Pancreas (tissue), 10 donors: ENCODE measurements at places on chromosomes 12 and 14. TPM values are rescaled to one million over a fixed set of nuclear protein-coding genes. Genes with fewer than 3 reads are reported as not detected.
A peak's percentile ranks its signal among the peaks of the same experiment; 100 is the strongest.

CACNA2D4 gene
- 2.0 TPM for total RNA-seq

FOXM1 gene
- total RNA-seq, result 0.12 TPM

RNASE3 gene
- not detected for total RNA-seq

SERPINA10 gene
- total RNA-seq, result 0.70 TPM

FGD6 gene
- total RNA-seq, result 6.6 TPM

SLC6A15 gene
- total RNA-seq, result not detected

DNA sequence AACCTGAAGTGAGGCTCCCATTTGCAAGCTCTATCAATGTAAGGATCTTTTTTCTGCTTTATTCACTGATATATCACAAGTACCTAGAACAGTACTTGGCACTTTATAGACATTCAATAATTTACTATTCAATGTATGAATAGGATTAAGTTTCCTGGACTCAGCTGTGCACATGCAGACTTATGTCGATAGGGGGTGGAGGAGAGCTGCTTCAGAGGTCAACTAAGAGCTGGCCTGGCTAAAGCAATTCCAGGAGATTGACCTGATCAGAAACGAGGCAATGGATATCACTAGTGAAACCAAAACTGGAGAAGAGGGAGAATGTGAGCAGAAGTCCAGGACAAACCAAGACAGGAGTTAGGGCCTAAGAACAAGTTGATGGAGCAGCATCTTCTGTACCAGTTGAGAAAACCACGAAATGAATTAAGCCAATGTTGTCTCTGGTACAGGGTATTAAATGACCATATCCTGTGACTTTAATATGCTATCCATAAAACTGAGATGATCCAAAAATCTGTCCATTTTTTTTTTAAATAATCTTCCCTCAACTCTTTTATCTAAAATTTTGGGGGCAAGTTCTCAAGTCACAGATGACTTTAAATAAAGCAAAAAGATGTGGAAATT is 169.2 kb downstream of the PIK3C2G start:
- no peaks in the 10 kb centered on the region for H3K4me1 ChIP-seq
- no peaks in the 10 kb centered on the region for H3K27me3 ChIP-seq
- H3K36me3 ChIP-seq, result no peaks in the 10 kb centered on the region
- DNase-seq, result peak; percentile 67
- no peak overlapping the region for H3K27ac ChIP-seq

DNA sequence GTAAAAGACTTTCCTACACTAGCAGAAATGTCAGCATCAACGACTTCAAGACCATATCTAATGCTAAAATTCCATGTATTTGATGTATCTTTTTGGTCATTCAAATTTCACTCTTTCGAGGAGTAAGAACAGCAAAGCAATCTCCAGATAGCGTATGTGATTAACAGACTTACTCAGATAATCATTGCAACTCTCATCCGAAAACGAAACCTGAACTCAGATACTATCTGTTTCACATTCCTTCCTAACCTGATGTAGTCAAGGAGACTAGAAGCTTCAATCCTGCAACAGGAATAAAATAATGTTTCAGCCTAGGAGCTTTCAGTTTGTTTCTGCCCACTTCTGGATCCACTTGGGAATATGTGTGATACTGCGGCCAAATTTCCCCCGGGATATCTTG is 286.3 kb downstream of the NUAK1 start:
- H3K4me1 ChIP-seq, result no peaks in the 10 kb centered on the region
- DNase-seq, result no peak
- H3K27me3 ChIP-seq, result no peaks in the 10 kb centered on the region
- no peak overlapping the region for H3K4me3 ChIP-seq
- H3K27ac ChIP-seq, result no peak overlapping the region

- no peak overlapping the region for H3K4me3 ChIP-seq
- H3K36me3 ChIP-seq, result no peaks in the 10 kb centered on the region
- H3K27me3 ChIP-seq, result no peaks in the 10 kb centered on the region
- peaks cover 3% of the 10 kb centered on the region for H3K4me1 ChIP-seq
- DNase-seq, result no peak
These were observed 10.0 kb upstream of the PKP2 start for GRCh38 chr12:32906399-32907165.

DNA sequence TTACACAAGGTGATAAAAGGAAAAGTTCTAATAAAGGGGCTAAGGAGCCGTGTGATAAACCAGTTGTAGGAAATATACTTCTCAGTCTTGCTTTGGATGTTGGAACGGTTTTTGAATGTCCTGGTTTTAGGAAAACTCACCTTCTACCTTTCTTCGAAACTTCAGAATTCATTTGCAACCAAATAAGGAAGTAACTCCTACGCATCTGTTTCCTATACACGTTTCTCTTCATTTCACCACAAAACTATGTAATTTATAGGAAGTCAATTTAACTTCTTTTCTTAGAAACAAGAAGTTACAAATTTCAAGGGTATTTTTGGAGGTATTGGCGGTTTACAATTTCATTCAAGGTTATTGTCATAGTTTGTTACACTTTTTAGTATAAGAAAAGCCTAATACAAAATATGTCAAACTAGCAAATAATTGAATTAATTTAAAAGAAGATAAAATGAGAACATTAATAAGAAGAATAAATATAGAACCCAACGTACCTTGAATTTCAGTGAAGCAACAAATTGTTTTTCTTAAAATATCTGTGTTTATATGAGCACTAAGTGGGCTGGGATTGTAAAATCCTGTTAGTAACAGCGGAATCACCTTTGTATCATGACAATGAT is 33.2 kb upstream of the CD69 start:
- no peak overlapping the region for H3K4me3 ChIP-seq
- no peaks in the 10 kb centered on the region for H3K36me3 ChIP-seq
- no peak for DNase-seq
- no peak overlapping the region for H3K27ac ChIP-seq
- no peaks in the 10 kb centered on the region for H3K4me1 ChIP-seq
- H3K27me3 ChIP-seq, result no peaks in the 10 kb centered on the region

GRCh38 chr12:57657744-57658143 is 24.7 kb upstream of the B4GALNT1 start:
- H3K27ac ChIP-seq, result peak overlapping the region; percentile 46
- peaks cover 5% of the 10 kb centered on the region for H3K4me1 ChIP-seq
- no peaks in the 10 kb centered on the region for H3K27me3 ChIP-seq
- DNase-seq, result peak; percentile 24

DNA sequence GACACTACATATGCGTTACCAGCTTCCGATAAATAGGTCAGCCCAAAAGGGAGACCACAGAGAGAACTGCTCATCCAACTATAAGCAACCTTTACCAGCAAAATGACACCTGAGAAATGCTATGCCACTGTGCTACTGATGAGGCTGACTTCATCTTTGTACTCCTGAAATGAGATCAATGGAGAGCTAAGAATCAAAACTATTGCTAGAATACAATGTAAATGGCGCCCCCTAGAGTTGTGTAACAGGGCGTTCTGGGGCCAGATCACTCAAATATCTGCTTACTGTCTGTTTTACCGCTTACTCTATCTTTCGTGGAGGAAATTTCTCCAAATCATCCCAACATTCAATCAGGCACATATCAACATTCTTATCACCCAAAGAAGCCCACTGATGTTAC is 4.6 kb downstream of the ZNF384 start:
- peaks cover 5% of the 10 kb centered on the region for H3K4me1 ChIP-seq
- DNase-seq, result no peak

- no peak for DNase-seq
- H3K4me3 ChIP-seq, result no peak overlapping the region
- no peaks in the 10 kb centered on the region for H3K36me3 ChIP-seq
- H3K4me1 ChIP-seq, result no peaks in the 10 kb centered on the region
- H3K27ac ChIP-seq, result no peak overlapping the region
These were observed 409.5 kb downstream of the SLC6A15 start for GRCh38 chr12:84502907-84503787.

DNA sequence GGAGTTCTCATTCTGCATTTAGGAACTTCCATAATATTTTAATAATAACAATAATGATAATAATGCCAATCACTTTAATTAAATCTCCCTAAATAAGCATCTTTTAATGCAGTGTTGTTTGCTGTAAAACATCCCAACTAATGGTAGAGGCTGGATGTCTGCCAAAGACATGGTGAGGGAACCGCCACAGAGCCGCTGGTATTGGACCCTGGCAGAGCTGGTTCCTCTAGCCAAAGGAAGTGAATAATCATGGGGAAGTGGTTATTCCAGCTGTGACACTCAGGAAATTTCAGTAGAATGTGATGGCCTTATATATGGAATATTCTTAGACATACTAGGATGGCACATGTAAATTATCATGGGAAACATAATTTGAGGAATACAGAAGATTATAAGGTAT is 483.3 kb downstream of the ZFP36L1 start:
- H3K4me1 ChIP-seq, result peaks cover 64% of the 10 kb centered on the region
- H3K27me3 ChIP-seq, result no peaks in the 10 kb centered on the region
- no peak overlapping the region for H3K4me3 ChIP-seq

DNA sequence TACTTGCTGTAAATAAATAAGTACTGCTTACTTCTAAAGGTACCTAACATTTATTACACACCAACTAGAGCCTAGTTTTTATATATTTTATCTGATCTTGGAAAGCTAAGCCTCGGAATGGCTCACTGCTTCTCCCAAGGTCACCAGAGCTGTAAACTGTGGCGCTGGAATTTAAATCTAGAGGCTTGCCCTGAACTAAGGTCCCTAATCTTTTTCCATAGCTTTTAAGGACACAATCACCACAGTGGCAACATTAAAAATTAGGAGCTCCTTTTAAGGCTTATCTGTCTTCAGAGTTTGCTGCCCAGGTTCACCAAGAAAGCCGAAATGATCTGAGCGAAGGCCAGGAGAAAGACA is 670 bp downstream of the CCNB1IP1 start:
- no peaks in the 10 kb centered on the region for H3K36me3 ChIP-seq
- no peaks in the 10 kb centered on the region for H3K27me3 ChIP-seq
- peak overlapping the region; percentile 72 for H3K27ac ChIP-seq
- peak overlapping the region; percentile 35 for H3K4me3 ChIP-seq
- H3K4me1 ChIP-seq, result peaks cover 6% of the 10 kb centered on the region
- no peak for DNase-seq

DNA sequence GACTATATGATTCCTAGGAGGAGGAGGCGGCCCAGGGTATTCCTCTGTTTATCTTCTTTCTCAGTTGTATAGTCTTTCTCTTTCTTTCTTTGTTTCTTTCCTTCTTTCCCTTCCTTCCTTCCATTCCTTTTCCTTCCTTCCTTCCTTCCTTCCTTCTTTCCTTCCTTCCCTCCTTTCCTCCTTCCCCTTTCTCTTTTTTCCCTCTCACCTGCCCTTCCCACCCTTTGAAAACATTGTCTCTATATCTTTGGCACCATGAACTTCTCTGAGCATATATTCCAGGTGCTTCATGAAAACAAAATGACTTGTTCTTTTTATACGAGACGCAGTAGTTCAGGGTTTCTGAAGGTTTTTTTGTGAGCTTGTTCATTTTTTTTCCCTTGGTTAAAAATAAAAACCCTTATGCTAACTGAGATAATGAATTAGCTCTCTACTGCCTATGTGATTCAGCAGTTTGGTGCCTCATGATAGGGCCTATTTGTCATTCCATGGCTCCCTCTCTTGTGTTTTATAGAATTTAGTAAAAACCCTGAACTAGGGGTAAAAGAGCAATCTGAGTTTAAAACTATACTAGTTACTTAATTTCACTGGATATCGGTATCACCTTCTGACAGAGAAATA is 3.2 kb upstream of the TESPA1 start:
- no peak for DNase-seq
- no peaks in the 10 kb centered on the region for H3K4me1 ChIP-seq
- H3K4me3 ChIP-seq, result no peak overlapping the region
- H3K36me3 ChIP-seq, result no peaks in the 10 kb centered on the region
- no peak overlapping the region for H3K27ac ChIP-seq

GRCh38 chr12:131861261-131862083 is 33.0 kb upstream of the ULK1 start:
- no peaks in the 10 kb centered on the region for H3K36me3 ChIP-seq
- DNase-seq, result no peak
- no peaks in the 10 kb centered on the region for H3K4me1 ChIP-seq
- no peak overlapping the region for H3K27ac ChIP-seq
- no peak overlapping the region for H3K4me3 ChIP-seq

DNA sequence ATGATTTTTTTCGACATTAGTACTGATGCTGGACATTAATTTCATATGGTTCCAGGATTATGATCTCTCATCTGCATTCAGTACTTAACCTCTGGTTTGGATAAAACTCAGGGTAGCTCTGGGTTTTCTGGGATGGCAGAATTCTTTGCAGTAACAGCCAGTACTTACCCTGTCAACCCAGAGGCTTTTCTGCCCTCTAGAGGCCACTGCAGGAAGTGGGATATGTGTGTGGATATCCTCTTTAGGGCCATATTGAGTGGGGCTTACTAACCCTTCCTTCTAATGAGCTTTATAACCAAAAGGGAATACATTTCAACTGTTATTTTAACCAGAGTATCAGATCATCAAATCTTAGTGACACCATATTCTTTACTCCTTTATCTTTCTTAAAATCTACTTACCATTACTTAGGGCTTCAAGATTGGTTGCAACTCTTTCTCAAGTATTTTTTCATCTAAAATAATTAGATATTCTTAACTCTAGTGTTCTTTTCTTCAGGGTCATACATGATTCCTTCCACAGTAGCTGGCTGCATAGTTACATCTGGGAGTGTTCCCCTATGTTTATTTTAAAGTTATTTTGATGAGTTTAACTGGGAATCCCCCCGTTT is 488.0 kb upstream of the STXBP6 start:
- H3K36me3 ChIP-seq, result no peaks in the 10 kb centered on the region
- no peaks in the 10 kb centered on the region for H3K27me3 ChIP-seq

- H3K27ac ChIP-seq, result no peak overlapping the region
- no peaks in the 10 kb centered on the region for H3K4me1 ChIP-seq
- DNase-seq, result no peak
- H3K27me3 ChIP-seq, result no peaks in the 10 kb centered on the region
- no peak overlapping the region for H3K4me3 ChIP-seq
These were observed 52.8 kb downstream of the CRADD start for GRCh38 chr12:93729934-93730333.

GRCh38 chr12:47652521-47653234 is 53.2 kb downstream of the RPAP3 start:
- DNase-seq, result no peak
- no peaks in the 10 kb centered on the region for H3K27me3 ChIP-seq
- peak overlapping the region; percentile 55 for H3K27ac ChIP-seq
- H3K36me3 ChIP-seq, result no peaks in the 10 kb centered on the region

DNA sequence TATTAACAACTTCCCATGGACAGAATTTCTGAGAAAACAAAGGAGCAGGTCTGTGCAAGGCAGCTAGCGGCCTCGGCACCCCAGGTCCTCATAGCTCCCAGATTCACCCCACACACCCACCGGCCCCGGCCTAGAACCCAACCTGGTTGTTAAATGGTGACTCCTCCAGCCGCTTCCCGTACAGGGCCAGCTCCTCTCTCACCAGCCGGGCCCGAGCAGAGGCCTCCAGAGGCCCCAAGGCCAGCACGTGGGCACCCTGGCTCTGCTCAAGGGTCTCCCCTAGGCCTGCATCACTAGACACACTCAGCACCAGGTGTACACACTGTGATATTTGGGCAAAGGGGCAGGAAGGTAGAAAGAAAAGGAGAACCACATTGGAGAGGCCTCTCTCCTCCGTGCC is 30.3 kb downstream of the TEP1 start:
- H3K4me3 ChIP-seq, result no peak overlapping the region
- H3K27ac ChIP-seq, result no peak overlapping the region
- peaks cover 81% of the 10 kb centered on the region for H3K36me3 ChIP-seq

- H3K4me3 ChIP-seq, result no peak overlapping the region
- H3K27me3 ChIP-seq, result no peaks in the 10 kb centered on the region
- no peak overlapping the region for H3K27ac ChIP-seq
- no peaks in the 10 kb centered on the region for H3K36me3 ChIP-seq
These were observed 39.0 kb downstream of the YAF2 start for GRCh38 chr12:42199007-42199406.
